Foreskin keratinocyte (primary cell): ENCODE measurements at places on chromosomes 2 and 18.

DNA sequence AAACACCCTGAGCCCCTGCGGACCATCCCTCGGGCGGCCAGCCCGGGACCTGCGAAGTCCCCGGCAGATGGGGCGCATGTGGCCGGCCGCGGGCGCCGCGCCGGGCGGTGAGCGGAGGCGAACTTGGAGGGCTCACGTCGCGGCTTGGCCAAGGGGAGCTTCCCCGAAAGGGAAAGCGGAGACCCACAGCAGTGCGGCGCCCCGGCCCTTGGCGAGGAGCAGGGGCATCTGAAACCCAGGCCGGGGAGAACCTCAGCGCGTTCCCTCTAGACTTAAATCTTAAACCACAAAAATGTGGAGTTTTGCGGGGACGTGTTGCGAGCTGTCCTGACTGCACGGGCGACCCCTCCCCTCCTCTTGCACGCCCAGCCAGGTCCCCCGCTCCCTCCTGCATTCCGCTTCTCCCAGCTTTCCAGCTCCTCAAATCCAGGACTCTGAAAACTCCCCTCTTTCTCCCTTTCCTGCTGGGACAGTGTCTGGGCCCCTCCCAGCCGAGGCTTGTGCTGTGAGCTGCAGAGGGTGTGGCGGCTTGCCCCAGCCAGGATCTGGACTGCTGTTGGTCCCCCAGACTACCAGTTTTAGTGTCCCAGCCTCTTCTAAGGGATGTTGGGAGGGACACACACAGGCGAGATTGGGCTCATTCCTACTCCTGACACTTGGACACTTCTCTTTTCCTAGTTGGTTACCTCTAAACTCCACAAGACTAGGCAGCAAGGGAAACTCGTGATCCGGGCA is 1.3 kb downstream of the FMNL2 start:
- no peak for DNase-seq

- DNase-seq = no peak
These were observed 63.1 kb downstream of the CIB4 start for GRCh38 chr2:26578113-26578458.

DNA sequence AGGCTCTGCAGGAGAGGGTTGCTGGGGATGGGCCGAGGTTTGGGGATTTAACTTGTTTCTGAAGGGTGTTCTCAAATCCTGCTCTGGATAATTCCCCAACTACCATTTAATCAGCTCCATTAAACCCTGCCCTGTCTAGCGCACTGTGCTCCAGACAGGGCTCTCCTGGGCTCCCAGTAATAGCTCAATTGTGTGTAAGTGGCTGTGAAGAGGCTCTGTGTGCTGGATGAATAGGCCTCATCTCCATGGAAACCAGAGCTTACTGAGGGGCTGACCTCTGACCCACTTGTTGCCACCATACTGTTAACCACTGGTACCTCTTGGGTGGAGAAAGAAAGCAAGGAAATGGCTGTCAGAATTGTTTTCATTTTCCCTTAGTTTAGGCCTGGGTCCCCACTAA is 92.9 kb downstream of the TGOLN2 start:
- DNase-seq = no peak

- no peak for DNase-seq
These were observed 10.1 kb upstream of the IFIH1 start for GRCh38 chr2:162328424-162329157.

GRCh38 chr2:176566496-176566895 is 297.3 kb downstream of the MTX2 start:
- DNase-seq = no peak

GRCh38 chr2:11749646-11750349 is 3.4 kb downstream of the LPIN1 start:
- no peak for DNase-seq

DNA sequence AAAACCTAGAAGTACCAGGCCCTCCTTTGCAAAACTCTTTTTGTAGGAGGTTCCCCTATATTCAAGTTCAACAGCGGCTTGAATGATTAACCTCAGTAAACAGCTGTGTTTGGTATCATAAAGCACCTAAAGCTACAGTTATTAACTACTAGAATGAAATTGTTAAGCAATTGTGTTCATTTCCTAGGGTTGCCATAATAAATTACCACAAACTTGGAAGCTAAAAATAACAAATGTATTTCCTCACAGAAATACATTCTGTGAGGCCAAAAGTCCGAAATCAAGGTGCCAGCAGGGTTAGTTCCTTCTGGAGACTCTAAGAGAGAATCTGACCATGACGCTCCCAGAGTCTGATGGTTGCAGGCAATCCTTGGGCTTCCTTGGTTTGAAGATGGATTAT is 202.1 kb upstream of the ACVR2A start:
- no peak for DNase-seq

DNA sequence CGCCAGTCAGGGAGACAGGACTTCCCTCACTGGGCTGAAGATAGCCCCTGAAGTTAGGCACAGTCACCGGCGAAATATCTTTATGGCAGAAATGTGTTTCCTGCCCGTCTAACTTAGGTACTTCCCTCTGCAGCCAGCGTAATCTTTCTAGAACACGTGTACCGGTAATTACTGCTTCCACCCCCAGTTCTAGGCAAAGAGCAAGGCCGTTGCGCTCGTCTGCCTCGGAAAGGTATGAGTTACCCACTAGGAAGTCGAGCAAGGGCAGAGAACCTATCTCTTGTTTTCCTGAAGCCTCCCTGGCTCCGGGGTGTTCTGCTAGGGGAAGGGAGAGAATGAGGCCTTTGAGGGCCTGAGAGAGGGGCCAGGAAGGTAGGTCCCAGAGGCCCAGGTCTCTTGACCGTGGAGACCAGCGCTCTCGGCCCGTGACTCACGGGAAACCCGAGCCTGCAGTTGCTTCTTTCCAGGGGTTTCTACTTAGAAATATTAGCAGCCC is 70.0 kb downstream of the TWSG1 start:
- DNase-seq = no peak

DNA sequence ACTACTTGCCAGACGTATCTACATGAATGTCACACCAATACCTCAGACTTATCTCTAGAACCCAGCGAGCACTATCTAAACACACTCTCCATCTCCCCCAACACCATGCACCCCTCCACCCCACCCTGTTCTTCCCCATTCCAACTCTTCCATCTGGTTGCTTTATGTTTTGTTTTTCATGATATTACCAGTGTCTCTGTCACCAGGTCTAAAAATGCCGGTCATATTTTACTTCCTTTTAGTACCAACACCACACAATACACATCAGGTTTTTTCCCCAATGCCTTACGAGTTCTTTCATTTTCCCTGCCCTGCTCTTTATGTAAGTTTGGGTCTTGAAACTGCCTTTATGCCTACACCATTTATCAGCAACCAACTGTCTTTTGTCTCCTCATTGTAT is 10.2 kb upstream of the ITGA4 start:
- no peak for DNase-seq

- DNase-seq = no peak
These were observed 63.0 kb downstream of the WDR75 start for GRCh38 chr2:189504238-189504637.

- DNase-seq = no peak
These were observed 3.4 kb upstream of the RTP5 start for GRCh38 chr2:241865957-241866789.

GRCh38 chr2:11532416-11533055 is 1.3 kb upstream of the GREB1 start:
- DNase-seq = peak; percentile 74

- no peak for DNase-seq
These were observed 8.1 kb upstream of the ARHGAP15 start for GRCh38 chr2:143121079-143121478.

GRCh38 chr2:234500394-234501006 is 3.6 kb upstream of the ARL4C start:
- DNase-seq = peak; percentile 37

GRCh38 chr2:74917702-74918619 is 40.5 kb upstream of the POLE4 start:
- DNase-seq = peak; percentile 77

- DNase-seq = no peak
These were observed 1.4 kb upstream of the PLEK start for GRCh38 chr2:68363721-68364120.
